Right cardiac atrium (tissue), 5 donors: ENCODE measurements at places on chromosomes 3 and 15. TPM values are rescaled to one million over a fixed set of nuclear protein-coding genes. Genes with fewer than 3 reads are reported as not detected.

- no peak for DNase-seq
These were observed 1.9 kb upstream of the WNT7A start for GRCh38 chr3:13881536-13882410.

GREM1 gene
- total RNA-seq, result 0.20 TPM

- DNase-seq, result no peak
These were observed 171.8 kb downstream of the SMAD6 start for GRCh38 chr15:66873856-66874255.

DNA sequence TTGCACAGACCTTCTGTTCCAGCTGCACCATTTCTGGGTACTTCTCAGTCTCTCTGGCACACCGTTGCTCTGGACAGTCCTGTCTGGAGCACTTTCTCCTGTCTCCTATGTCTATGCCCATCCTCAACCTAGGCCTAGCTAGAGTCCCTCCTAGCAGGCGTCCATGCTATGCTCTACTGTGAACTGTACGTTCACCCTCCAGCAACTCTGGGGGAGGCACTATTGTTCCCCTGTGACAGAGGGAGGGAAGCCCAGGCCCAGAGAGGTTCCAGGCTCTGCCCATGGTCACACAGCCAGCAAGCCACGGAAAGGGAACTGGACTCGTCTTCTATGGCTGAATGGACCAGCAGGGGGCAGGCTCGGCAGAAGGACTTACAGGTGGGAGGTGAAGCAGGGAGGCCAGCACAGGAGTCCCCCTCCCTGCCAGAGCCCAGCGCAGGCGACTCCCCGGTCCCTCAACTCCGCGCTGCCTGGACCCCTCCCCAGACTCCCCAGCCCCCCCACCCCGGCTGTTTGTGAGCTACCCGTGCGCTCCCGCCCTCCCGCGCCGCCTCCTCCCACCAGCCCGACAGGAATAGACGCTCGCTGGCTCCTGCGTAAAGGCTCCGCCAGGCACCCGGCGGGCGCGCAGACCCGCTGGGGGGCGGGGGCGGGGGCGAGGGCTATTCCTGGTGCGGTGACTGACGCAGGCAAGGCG, 1.7 kb upstream of the LINGO1 start:
- DNase-seq, result peak; percentile 78

GRAMD2A gene
- 0.48 TPM for total RNA-seq

GRCh38 chr3:54243056-54243931, 120.9 kb downstream of the CACNA2D3 start:
- peak; percentile 42 for DNase-seq

DNA sequence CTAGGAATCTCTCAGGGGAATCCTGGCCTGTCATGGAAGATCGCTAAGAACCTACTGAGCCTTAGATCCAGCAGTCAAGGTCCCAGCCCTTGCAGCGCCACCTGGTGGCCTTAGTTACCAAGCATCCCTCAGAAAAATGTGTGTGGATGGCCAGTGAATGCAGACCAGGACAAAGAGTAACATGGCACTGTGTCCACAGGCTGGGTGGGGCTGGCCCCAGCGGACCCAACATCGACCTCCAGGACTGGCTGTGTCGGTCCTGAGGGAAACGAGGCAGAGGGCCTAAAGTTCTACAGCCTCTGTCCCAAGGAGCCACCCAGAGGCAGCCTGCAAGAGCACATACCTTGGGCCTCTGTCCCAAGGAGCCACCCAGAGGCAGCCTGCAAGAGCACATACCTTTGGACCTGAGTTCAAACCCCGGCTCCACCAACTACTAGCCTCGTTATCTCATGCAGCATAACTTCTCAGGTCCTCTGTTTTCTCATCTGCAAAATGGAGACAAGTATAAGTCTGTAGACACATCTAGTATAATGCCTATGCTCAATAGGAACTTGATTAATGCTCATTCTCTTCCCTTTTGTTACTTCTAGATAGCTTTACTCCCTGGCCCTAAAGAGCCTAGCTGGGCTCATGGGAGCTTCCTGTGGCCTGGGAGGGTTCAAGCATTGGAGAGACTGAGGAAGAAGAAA, 57.5 kb upstream of the HERC1 start:
- DNase-seq, result peak; percentile 78

GRCh38 chr15:54640873-54641272, 555.9 kb downstream of the RSL24D1 start:
- no peak for DNase-seq

GRCh38 chr3:32973982-32974381, 22.5 kb downstream of the CCR4 start:
- DNase-seq, result no peak

LYSMD2 gene
- total RNA-seq, result 6.8 TPM

- no peak for DNase-seq
These were observed 14.6 kb downstream of the HDAC11 start for GRCh38 chr3:13494463-13495350.

GRCh38 chr15:35170207-35170606, 85.1 kb upstream of the NANOGP8 start:
- no peak for DNase-seq

GRCh38 chr3:188076176-188076575, 77.8 kb upstream of the LPP start:
- peak; percentile 51 for DNase-seq

ASTE1 gene
- total RNA-seq, result 4.9 TPM

ZNF385D gene
- total RNA-seq, result 1.8 TPM

- no peak for DNase-seq
These were observed 30.9 kb upstream of the THRB start for GRCh38 chr3:24525557-24525956.

GRCh38 chr15:78810362-78811123, 721 bp downstream of the ADAMTS7 start:
- peak; percentile 89 for DNase-seq

DNA sequence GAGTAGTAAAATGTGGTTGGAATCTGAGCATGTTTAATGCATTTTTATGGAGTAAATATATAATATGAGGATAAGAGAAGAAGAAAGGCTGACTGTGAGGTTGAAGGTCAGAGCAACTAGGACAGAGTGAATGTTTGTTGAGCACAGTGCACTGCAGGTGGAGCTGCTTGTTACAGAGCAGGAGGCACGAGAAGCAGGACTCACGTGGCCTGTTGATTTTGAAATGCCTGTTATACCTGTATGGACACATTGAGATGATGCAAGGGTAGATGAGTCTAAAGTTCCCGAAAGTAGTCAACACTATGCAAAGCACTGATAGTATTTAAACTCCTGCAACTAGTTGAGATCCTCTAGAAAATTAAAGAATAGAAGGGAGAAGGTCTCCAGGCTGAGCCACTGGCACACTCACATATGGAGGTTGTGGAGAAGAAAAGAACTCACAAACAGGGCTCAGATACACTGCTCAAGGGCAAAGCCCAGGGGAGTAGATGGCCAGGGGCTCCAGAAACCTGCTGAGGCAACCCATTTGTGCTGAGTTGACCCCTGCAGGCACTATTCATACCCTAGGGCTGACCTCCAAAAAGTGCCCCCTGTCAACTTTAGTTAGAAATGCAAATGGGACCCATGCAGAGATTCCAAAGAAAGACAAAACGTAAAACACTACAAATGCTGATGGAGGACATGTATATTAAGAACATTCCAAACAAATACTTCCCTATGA, 541.5 kb downstream of the GABRG3 start:
- no peak for DNase-seq

DNA sequence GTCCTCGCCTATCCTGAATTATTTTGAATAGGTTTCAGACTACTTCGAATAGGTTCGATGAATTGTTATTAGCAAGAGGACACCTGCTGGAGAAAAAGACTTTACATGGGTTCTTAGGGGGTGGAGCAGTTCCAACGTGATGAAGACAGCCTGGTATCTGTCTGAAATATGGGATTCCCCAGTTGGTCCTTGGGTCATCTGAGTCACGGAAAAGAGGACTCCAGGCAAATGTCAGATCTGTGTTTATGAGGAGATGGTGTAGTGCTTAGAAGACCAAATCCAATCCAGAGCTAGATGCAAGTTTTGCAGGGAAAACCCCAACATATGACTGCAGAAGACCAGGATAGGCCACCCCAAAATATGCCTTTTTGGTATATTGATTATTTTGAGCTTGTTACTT, 98.9 kb upstream of the IGSF10 start:
- DNase-seq, result no peak

FOXB1 gene
- not detected for total RNA-seq

GRCh38 chr3:186964071-186964470, 33.7 kb downstream of the ST6GAL1 start:
- DNase-seq, result no peak

GRCh38 chr3:112134335-112135124, 1.5 kb upstream of the GCSAM start:
- DNase-seq, result no peak

CCR9 gene
- not detected for total RNA-seq

DNA sequence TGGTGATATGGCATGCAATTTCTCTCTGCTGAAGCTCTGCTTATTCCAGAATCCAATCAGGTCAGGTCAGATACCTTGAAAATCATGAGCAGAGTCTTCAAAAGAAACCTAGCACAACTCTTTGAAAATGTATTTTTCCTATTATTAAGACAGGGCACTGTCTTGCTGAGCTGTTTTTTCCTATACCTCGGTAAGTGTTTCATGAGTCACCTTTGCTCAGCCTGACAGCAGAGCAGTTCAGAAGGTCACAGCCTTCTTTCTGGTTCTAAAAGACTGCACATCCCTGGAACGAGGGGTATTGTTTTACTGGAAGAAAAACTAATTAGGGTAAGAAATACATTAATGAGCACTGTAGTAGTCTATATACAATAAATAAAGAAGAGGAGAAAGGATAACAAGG, 422.0 kb downstream of the SOX2 start:
- DNase-seq, result no peak

NAALADL2 gene
- 9.9 TPM for total RNA-seq

- no peak for DNase-seq
These were observed 2.9 kb downstream of the ITPR1 start for GRCh38 chr3:4496087-4496452.

DNA sequence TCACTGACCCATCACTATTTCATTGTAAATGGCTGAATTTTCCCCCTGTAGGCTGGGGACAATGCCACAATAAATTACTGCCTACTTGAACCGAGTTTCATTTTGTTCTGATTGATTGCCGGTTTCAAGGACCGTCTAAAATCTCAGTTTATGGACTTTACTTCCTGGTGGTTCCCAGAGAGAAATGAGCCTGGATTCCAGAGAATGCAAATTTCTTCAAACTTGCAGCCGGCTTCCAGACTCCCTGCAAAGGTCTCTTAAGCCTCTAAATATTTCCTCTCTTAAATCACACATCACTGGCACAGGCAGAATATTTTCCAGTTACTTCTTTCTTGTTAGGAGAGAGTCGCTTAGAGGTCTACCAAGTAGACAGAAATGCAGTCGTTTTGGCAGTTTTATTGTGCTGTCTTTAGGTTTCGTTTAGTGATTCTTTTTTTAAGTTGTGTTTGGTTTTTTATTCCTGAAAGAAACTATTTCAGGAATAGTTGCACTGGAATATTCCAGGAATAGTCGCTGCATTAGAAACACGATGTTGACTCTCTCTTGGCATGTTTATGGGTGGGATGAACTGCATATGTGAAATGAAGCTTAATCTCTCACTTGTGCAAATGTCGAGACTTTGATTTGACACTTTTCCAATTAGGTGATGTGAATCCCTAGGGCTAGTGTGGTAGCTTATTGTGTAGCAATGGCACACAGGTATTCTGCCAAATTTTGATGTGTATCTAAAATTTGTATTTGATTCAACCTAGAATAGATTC, 284.1 kb upstream of the NR2E3 start:
- no peak for DNase-seq

- peak; percentile 32 for DNase-seq
These were observed 5.5 kb downstream of the UROC1 start for GRCh38 chr3:126512026-126512425.

CEMIP gene
- 2.6 TPM for total RNA-seq

DNA sequence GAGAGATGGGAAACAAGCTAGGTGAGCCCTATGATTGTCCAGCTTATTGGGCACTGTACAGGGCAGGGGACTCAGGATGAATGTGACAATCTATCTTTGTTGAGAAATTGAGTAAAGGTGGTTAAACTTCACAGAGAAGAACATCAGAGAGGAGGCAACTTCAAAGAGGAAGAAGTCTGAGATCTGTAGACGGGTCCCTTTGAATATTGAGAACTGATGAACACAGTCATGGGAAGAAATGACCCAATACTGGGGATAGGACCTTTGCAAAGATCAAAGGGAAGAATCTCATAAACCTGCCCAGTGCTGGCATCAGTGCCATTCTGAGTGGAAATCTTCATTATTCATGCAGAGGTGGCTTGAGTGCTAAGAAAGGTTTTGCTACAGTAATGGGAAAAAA, 569.7 kb upstream of the KCNMB2 start:
- DNase-seq, result no peak

ABTB1 gene
- total RNA-seq, result 37.0 TPM

DNAH1 gene
- total RNA-seq, result 3.0 TPM

ALDH1L1 gene
- 15.6 TPM for total RNA-seq
